Activated effector memory CD4-positive, alpha-beta T cell treated with anti-CD3 and anti-CD28 coated beads, Interleukin-2, amount 50 U/mL, for 16 hours (primary cell): ENCODE measurements at places on chromosomes 7 and 10.
A peak's percentile ranks its signal among the peaks of the same experiment; 100 is the strongest.

DNA sequence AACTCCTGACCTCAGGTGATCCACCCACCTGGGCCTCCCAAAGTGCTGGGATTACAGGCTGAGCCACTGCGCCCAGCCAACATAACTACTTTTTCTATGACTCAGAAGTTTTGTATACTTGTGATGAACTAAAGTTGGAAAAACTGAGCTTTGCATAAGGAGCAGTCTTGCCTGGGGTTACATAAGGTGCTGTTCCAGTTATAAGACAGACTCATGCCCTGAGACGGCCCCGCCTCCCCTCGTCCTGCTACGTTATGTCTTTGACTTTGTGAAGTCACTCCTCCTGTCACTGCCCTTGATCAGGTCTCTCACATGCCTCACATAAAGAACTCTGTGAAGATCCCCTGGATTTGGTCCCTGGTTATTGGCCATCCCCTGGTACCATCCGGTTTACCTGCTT lies 40.4 kb upstream of the OPN4 start:
- DNase-seq: no peak

DNA sequence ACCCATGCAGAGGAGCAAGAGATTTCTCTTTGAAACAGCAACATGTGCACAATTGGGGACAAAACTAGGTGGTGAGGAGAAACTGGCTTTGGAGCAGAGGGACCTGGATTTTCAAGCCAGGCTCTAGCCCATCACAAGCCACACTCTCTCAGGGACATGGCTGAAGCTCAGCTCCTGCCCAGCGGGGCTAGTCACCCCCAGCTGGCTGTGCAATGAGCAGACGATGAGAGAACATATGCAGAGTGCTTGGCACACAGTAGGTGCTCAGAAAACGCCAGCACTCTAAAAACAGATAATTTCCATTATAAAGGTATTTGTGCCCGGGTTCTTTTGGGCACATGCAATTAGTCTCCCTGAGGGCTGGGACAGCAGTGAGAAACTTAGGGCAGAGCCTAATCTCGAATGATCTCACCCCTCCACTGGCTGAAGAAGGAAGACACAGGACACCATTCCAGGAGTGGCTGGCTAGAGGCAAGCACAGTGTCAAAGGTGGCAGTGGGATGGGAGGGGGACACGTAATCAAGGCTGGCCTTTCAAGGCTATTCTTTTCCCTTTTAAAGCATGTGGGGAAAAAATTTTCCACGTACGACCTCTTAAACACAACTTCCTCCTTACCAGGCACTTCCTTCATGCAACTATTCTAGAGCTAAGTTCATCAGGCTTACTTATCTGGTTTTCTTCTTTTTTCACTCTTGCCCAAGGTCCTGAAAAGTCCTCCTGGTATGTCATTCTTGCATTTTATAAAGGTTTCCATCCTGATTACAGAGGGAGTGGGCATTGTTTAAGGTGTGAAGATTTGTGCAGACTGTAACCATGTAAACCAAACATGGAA lies 15.1 kb downstream of the FAM53B start:
- DNase-seq: peak; percentile 62

- DNase-seq: no peak
Measured at GRCh38 chr10:47151920-47152319, 148.1 kb upstream of the GDF10 start.

GRCh38 chr10:71974489-71975021 lies 10.4 kb downstream of the CHST3 start:
- DNase-seq: peak; percentile 74

DNA sequence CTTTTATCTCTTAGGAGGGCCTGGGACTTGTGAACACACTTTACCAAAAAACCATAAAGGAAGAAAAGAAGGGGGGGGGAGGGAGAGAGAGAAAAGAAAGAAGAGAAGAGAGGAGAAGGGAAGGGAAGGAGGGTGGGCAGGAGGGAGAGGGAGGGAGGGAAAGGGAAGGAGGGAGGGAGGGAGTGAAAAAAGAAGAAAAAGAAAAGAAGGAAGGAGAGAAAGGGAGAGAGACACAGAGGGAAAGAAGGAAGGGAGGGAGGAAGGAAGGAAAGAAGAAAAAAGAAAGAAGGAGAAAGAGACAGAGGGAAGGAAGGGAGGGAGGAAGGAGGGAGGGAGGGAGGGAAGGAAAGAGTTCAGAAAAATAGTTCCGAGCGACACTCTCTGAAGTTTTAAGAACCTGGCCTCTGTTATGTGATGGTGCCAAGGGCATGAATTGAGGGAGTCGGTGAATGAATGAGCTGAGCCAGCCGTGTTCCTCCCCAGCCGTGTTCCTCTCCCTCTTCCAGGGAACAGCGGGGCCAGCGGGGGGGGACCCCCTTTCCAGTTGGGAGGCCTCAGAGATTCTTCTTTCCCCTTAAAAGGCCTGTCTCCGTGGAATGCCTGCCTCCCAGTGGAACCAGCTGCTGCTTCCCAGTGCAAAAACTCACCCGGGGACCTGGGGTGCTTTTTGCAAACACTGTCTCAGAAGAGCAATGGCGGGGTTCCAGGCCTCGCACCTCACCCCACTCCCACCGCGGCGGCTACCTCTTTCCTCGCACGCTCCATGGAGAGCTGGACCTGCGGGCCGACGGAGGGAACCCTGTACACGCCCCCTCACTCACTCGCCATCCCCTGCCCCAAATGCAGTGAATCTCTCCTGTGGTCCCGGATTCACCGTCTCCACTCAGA lies 84.1 kb downstream of the FOXL3 start:
- no peak for DNase-seq

DNA sequence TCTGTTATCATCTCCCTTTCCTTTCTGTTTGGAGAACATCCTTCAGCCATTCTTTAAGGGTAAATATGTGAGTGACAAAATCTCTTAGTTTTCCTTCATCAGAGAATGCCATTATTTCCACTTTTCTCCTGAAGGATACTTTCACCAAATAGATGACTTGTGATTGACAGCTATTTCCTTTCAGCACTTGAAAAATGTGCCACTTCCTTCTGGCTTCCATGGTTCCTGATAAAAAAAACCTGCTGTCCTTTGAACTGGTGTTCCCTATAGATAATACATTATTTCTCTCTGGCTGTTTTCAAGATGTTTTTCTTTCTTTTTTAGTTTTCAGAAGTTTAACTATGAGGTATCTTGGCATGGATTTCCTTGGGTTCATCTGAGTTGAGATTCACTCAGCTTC lies 79.7 kb downstream of the TBXAS1 start:
- DNase-seq: no peak

- no peak for DNase-seq
Measured at GRCh38 chr7:24059775-24060174, 224.2 kb upstream of the NPY start.

DNA sequence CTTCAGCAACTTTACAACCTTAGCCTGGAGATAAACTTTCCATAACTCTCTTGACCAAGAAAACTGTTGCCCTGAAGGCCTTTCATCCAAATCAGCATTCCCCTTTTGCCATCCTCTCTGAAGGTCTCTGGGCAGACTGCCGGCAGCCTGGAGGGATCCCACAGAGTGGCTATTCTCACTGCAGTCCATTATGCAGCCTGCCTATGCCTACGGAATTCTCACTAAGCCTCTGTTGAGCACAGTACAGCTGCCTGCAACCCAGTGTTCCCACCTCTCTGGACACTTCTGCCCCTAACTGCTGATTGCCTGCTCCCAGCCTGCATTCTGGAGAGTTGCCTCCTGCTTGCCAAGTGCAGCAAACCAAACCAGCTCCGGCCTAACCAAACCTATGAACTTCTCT lies 548.9 kb upstream of the STEAP1 start:
- no peak for DNase-seq
